ENCODE measurements at places on chromosomes 12 and 14. TPM values are rescaled to one million over a fixed set of nuclear protein-coding genes. Genes with fewer than 3 reads are reported as not detected.

- DNase-seq: no peak
Measured at GRCh38 chr12:105443802-105444652, 113.5 kb downstream of the C12orf75 start.

DNA sequence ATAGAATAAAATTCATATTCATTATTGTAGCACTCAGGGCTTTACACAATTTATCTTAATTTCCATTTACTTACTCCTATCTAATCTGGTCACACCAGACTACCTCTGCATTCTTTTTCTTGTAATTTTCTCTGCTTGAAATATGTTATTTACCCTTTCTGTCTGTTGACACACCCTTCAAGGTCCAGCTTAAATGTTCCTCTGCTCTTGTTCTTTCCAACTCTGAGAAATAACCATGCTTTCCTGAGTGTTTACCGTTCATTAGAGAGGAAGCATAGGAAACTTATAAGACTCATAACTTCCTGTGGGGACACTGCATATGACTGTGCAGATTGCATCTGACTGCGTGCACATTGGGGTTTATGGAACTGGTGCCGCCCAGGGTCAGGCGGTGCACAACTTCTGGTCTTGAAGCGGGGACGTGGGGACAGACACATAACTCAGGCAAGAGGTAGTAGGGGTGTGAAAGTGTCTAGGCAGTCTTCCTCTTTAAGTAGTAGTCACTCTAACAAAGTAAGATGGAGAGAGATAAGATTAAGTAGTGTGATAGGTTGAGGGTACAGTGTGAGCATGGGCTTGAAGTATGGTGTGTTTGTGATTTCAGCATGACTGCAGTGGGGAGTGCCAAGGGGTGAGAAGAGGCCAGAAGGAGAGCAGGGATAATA lies 42.6 kb upstream of the FOXJ2 start:
- peak; percentile 53 for DNase-seq

GRCh38 chr12:91974541-91975085 lies 171.0 kb downstream of the BTG1 start:
- no peak for DNase-seq

- no peak for DNase-seq
Measured at GRCh38 chr12:31732926-31733548, 4.2 kb upstream of the AMN1 start.

The MYH6 gene
- 0.07 TPM for total RNA-seq

The FICD gene
- 2.8 TPM for total RNA-seq
